ENCODE measurements at places on chromosomes 7 and 10.

GRCh38 chr10:62710182-62710581, 94.3 kb upstream of the ADO start:
- no peak for DNase-seq

- no peak for DNase-seq
These were observed 83.6 kb downstream of the PROSER2 start for GRCh38 chr10:11906714-11907113.

GRCh38 chr7:150323682-150324372, 482 bp upstream of the ACTR3C start:
- no peak for DNase-seq

DNA sequence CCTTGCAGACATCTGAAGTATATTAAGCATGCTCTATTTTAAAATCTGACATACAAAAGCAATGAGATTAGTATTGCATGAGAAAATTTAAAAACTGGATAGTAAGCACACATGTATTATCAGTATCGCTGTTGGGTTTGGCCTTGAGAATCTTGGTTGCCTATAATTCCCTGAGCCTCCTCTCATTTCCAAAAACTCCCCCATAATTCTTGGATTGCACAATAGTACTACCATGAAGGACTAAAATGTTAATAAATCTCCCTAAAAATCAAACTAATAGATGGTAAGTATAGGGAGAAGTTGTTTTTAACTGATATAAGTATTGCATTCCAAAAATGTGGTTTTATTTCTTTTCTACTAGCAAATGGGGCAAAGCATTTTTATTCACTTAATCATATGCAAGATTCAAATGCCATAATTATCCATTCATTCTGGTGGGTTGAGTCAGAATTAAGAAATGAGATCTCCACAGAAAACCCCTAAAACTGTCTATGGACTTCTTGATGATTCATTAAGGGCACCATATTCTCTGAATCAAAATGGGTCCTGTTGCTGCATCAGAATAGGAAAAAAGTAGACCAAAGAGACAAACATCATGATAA, 10.3 kb upstream of the VIM start:
- DNase-seq = no peak

GRCh38 chr10:67222934-67223333, 297.1 kb downstream of the LRRTM3 start:
- no peak for DNase-seq

DNA sequence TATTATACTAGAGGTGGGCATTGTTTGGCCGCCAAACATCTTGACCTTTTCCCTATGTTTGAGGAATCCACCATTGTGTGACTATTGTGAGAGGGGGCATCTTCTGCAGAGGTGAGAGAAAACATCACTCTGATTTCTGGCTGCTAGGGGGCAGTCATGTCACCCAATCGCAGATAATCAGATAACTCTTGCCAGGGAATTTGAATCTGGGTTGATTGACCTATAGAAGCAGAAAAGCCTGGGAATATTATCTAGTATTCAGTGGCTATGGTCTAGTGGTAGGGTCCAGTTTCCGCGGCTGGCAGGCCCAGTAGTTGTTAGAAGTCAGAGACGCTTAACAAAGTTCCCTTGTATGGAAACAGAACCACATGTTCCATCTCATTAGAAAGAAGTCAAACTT, 808.5 kb downstream of the PHTF2 start:
- DNase-seq = no peak

- no peak for DNase-seq
These were observed 11.0 kb upstream of the GDF10 start for GRCh38 chr10:47288916-47289495.

- DNase-seq = no peak
These were observed 23.3 kb downstream of the PRKG1 start for GRCh38 chr10:51097546-51097945.

GRCh38 chr10:133544506-133544905, 17.3 kb downstream of the CYP2E1 start:
- no peak for DNase-seq

GRCh38 chr7:137235434-137235833, 108.1 kb downstream of the PTN start:
- DNase-seq = no peak

- DNase-seq = no peak
These were observed 74.4 kb upstream of the RSU1 start for GRCh38 chr10:16891375-16892313.

- DNase-seq = no peak
These were observed 137.4 kb upstream of the PPIF start for GRCh38 chr10:79209831-79210230.

- DNase-seq = no peak
These were observed 47.0 kb downstream of the GFRA1 start for GRCh38 chr10:116226053-116226452.

- no peak for DNase-seq
These were observed 94.6 kb downstream of the FANK1 start for GRCh38 chr10:125990974-125991373.

DNA sequence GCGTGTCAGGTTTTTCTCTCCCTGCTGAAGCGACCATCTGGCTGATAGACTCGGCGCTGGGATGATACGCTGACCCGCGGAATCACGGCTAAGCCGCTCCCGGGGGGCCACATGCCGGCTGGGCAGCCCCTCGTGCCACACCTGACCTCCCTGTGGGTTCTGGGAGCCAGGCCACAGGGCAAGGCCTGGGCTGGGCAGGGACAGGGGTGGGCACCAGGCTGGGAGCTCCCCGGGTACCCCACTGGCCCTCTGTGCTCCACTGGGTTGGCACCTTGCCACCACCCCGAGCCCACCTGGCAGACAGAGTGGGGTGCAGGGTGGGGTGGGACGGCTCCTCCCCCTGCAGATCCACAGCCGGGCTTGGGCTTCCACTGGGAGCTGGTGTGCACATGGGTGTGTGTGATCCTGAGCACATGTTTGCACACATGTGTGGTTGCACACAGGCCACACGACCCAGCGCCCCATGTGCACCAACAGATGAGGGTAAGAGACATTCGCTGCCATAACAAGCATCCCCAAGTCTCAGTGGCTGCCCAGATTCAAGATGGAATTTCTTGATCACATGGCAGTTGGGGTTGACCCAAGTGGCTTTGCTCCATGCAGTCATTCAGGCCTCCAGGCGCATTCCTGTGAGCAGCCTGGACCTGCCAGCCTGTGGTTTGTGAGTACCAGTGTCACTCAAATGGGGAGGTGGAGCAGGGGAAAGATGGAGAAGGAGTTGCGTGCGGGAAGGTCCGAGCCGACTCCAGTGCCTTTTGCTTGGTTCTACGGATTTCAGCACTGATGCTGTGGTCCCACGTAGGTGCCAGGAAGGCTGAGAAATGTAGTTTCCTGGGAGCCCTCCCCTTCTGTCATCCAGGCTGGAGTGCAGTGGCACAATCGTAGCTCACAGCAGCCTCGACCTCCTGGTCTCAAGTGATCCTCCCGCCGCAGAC, 79.7 kb downstream of the UNCX start:
- no peak for DNase-seq

DNA sequence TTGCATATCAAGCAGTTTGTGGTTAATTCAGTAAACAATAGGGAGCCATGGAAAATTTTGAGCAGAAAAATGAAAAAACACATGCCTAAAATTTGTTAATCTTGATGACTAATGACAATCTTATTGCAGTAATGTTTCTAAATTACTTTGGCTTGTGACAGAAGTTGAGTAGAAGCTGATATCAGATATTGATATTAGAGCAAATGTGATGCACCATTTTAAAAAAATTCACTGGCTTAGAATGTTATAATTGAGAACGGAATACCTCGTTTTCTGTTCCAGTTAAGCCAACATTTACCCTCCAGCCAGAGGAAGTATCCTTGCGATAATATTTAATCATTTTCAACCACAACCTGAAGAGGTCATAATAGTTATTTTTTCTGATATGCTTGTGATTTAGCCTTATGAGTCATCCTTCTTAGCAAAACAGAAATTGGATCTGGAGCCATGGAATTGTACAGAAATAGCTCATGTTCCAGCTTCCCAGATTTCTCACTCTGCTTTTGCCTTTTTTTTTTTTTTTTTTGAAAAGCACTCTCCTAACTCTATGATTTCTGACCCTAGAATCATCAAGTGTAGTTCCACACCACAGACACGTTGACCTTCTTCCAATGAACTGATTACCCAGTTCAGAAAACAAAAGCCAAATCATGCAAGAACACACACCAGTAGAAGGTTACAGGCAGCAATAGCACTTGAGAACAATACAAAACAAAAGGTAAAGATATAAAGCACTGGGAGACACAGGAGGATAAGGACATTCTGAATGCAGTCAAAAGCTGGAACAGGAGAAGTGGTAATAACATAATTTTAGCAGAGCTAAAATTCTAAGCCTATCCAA, 96.8 kb upstream of the PHYHIPL start:
- no peak for DNase-seq

- DNase-seq = no peak
These were observed 290.6 kb downstream of the FRMD4A start for GRCh38 chr10:14039968-14040668.

GRCh38 chr7:2838873-2839578, 5.1 kb downstream of the GNA12 start:
- no peak for DNase-seq
